ENCODE measurements at places on chromosomes 2 and 18.

GRCh38 chr2:235135990-235136561 lies 184.3 kb downstream of the SH3BP4 start:
- peak; percentile 85 for DNase-seq

DNA sequence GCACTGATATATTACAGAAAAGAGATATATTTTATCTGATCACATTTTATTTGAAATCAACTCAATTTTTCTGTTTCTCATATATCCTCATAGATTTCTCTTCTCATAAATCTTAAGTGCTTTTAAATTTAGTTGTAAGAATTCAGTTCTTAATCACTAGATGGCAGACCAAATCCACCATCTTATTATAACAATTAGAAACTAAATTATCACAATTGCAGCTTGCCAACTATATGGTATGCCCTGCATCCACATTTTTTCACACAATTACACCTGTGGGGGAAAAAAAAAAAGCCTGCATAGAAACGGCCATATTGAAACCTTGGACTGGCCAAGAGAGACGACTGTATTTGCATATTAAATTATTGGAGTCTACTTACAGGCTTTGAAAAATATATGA lies 64.4 kb downstream of the COL5A2 start:
- DNase-seq: no peak

GRCh38 chr18:12939162-12939561 lies 8.6 kb upstream of the SEH1L start:
- no peak for DNase-seq

DNA sequence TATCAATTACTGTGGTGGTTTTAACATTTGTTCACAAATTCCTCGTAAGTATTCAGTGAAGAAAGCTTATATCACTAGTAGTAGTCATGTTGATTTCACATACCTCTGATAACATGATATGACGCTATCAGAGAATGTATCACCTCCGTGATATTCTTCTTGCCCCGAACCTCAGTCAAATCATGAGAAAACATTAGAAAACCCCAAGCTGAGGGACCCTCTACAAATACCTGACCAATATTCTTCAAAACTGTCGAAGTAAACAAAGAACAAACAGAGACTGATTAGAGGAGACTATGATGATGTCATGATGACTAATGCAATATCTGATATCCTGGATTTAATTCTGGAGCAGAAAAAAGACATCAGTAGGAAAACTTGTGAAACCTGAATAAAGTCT lies 85.6 kb upstream of the SPOPL start:
- DNase-seq: no peak

DNA sequence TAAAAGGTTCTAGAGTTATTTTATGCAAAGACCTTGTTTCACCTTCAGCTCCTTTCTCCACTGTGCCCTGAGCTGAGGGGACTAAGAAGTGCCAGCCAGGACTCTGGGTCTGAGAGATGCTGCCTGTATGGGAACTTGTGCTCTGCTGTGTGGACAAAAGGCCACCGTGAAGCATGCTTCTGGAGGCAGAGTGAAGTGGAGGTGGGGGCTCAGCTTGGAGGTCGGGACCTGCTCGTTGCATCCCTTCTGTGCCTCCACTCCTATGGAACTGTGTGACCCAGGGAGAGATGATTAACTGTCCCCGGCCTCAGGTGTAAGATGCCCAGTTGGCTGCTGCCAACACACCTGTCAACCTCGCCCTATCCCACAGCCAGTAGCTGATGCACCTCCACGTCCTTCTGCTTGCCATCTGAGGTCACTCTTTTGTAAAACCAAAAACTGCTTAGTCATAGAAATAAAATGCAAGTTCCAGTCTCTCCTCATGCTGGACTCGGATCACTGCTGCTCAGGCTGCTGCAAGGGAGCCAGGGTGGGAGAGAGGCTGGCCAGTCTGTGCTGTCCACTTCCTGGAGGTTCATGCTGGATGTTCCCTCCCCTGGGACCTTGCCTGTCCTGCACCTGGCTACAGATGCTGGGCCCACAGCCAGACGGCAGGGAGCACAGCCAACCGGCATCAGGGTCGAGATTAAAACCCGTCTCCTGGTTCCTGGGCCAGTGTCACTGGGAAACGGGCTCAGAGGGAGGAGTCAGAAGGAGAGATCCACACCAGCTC lies 113.2 kb downstream of the ACKR3 start:
- no peak for DNase-seq

- DNase-seq: no peak
These were observed 462.6 kb downstream of the RNF144A start for GRCh38 chr2:7379799-7380198.

- DNase-seq: no peak
These were observed 254.6 kb upstream of the ID2 start for GRCh38 chr2:8427211-8427610.

DNA sequence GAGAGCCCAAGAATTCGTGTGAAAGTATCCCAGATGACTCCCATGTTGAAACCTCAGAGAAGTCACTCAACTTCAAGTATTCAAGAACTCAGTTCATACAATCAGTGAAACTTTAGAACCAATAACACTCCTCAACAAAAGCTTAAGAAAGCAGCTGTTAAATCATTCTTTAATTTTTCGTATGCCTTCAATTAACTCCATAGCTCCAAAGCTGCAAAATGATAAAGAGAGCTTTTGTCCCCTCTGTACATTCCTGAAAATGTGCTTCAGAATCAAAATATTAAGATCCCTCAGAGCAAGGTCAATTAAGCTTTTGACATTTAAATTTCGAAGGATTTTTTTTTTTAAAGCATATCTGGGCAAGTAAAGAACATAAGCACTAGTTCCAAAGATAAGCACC lies 4.7 kb downstream of the COBLL1 start:
- DNase-seq: no peak

DNA sequence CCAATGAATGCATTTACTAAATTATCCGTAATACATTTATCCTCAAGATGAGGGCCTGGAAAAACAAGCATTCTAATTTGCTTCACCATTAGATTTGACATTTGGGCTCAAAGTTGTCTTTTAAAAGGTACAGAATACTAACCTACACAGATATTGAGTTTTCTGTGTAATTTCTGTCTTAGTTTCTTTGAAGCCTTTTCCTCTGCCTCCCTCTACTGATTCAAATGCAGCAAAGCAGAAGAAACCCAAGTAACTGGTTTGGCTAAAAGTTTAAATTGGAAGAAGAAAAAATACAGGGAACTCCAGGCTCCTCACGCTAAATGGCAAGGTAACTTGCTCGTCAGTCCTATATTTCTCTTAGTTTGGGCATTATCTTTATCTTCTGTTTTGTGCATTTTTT lies 53.3 kb upstream of the SLC5A7 start:
- no peak for DNase-seq

- no peak for DNase-seq
These were observed 58.9 kb downstream of the ANKMY1 start for GRCh38 chr2:240498958-240499260.

DNA sequence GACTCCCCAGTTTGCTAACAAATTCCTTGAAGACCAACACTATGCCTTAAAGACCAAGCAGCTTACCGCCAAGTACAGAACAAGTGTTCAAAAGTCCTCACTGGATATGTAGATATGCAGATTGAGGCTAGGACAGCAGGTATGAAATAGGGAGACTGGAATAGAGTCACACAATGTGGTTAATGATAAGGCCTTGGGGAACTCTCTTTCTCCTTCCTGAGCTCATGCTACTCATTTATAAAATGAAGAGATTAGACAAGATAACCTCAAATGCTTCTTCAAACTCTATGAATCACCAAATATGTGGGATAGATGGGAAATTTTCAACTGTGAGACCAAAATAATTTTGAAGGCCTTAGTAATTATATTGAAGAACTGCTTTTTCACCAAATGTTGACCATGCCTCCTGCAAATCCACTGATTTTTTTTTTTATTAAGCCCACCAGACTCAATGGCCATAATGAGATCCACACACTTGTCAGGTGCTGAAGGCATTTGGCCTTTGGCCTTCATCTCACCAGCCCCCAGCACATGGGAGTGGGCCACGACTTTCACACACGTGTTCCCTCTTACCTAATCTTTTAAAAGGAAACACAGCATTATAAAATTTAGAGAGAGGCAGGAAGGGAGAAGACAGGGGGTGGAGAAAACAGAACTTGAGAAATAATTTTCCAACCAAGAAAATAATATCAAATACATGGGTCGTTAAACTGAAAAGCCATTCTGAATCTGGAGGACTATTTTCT lies 181.5 kb downstream of the EN1 start:
- DNase-seq: no peak

DNA sequence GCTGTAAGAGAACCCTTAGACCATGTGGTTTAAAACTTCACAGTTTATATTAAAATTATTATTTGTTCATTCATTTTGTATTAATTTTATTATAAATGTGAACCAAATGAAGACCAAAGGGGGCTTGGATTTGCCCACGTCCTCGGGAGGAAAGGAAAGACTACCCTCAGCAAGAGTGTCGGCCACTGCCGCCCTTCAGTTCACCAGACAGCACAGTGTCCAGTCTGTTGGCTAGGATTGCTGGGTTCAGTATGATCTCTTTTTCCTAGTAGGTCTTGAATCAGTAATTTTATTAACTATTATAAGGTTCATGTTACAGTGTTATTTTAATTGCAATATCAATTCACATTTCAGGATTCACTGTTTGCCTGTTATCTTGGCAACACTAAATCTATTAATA lies 78.2 kb upstream of the CHRNA1 start:
- DNase-seq: no peak

- DNase-seq: no peak
These were observed 28.5 kb downstream of the PSME4 start for GRCh38 chr2:53942280-53942679.

- no peak for DNase-seq
These were observed 162.9 kb downstream of the CELF4 start for GRCh38 chr18:37402735-37403099.

DNA sequence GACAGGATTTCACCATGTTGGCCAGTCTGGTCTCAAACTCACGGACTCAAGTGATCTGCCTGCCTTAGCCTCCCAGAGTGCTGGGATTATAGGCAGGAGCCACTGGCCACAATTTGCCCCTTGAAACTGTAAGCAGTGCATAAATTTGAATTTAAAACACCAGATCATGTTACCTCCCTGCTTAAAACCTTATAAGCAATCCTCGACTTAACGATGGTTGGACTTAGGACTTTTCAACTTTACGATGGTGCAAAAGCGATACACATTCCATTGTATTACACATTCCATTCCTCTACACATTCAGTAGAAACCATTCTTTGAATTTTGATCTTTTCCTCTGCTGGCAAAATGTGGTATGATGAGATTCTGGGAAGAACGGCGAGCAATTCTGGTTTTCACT lies 23.2 kb upstream of the EFR3B start:
- DNase-seq: no peak

GRCh38 chr2:158325031-158325781 lies 131.3 kb downstream of the CCDC148 start:
- DNase-seq: peak; percentile 1

DNA sequence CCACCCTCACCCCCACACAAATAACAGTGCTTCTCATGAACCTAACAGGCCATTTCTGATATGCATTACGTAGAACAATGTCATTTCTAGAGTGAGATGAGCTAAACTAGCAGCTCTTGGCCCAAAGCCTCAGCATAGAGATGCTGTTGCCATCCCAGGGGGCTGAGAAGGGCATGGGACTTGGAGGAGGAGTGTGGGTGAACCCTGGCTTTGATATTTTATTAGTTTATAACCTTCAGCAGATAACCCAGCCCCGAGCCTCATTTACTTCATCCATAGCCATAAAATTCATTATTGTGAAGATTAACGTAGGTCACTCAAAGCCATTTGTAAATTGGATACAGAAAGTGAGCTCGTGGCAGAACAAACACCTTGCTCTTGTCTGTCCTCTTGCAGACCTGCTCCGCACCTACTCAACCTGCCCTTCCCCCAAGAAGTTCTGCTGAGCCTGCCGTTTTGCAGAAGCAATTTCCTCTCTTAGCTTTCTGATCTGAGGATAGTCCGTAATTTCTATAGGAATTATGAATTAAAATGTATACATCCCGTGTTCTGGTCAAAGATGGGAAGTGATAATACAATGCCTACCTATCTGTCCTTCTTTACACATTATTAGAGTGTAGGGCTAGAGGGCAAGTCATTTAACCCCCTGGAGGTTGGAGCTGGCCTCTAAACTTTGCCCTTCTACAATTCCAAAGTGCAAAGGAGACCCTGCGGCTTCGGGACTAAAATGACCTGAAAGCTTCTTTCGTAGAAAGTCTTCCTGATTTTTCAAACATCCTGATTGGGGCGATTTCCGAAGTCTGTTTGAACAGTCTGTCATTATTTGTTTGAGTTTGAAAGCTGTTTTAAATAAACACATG lies 187.4 kb downstream of the BCL2 start:
- DNase-seq: no peak

GRCh38 chr2:100628506-100628905 lies 65.7 kb downstream of the PDCL3 start:
- no peak for DNase-seq

DNA sequence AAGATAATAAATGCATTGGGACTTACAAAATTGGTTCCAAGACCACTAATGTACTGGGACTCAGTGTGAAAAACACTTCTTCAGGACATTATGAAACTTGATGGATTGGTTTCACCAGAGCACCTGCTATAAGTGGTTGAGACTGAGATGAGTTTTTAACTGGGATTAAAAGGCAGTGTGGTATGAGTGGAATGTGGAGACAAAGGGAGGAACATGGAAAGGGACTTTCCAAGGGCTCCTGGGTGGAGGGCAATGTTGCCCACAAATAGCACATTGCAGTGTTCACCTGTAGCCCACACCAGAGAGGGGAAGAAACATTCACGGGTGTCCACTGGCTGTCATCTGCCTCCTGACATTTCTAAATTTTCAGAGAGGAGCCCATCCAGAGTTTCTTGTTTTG lies 253.3 kb upstream of the TANK start:
- peak; percentile 28 for DNase-seq

DNA sequence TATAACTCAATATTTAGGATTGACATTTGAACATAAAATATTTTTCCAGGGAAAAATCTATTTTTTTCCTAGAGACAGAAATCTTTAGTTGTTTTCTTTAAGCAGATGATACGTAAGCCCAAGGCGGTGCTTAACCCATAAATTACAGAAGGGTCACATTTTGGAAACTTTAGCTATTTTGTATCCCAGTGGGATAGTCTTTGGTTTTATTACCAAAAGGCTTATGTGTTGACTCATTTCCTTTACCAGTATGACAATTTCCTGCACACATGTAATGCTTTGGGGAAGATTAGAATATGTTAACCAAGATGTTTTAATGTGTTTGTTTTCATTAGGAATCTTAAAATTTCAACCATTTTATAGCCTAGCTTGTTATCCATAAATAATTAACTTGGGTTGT lies 24.8 kb downstream of the DYNC1I2 start:
- no peak for DNase-seq
